ENCODE measurements at places on chromosomes 16 and 17.
A peak's percentile ranks its signal among the peaks of the same experiment; 100 is the strongest.

DNA sequence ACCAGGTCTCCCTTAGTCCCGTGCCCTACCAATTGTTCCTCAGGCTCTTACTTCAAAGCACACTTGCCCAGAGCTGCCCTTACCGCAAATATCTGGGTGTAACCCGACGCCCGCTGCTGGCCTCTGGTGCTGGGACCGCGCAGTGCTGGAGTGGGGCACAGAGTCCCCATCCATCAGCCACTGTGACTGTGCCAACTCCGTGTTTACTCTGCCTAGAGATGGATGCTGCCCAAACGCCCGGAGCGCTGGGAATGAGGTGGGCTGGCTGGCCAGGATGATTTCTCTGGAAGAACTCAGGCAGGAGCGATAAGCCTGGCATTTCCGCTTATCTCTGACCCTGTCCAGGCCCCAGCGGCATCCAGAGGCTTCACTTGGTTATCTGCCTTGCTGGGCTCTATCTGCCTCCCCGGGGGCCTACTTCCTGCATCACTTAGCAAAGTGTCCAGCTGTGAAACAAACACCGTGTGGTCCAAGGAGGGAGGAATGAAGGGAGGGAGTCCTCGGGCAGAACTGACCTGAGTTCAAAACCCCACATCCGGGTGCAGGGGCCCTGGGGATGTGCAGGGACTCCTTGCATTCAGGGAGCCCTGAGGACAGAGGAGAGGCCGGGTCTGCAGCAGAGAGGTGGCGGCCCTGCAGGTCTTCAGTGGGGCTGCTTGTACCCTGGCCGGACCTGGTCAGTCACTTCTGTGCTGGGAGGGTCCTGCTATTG, 9.4 kb upstream of the MYLK3 start:
- no peak for DNase-seq

DNA sequence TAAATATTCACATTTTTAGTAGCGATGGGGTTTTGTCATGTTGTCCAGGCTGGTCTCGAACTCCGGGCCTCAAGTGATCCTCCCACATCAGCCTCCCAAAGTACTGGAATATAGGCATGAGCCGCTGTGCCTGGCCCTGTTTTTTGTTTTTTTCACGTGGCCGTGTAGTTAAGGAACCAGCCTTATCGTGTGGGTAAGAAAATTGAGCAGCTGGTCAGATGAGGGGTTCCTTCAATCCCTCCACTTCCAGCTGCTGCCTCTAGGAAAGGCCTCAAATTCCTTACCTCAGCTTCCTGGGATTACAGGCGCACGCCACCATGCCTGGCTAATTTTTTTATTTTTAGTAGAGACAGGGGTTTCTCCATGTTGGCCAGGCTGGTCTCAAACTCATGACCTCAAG, 5.9 kb upstream of the DPEP2 start:
- no peak for DNase-seq

DNA sequence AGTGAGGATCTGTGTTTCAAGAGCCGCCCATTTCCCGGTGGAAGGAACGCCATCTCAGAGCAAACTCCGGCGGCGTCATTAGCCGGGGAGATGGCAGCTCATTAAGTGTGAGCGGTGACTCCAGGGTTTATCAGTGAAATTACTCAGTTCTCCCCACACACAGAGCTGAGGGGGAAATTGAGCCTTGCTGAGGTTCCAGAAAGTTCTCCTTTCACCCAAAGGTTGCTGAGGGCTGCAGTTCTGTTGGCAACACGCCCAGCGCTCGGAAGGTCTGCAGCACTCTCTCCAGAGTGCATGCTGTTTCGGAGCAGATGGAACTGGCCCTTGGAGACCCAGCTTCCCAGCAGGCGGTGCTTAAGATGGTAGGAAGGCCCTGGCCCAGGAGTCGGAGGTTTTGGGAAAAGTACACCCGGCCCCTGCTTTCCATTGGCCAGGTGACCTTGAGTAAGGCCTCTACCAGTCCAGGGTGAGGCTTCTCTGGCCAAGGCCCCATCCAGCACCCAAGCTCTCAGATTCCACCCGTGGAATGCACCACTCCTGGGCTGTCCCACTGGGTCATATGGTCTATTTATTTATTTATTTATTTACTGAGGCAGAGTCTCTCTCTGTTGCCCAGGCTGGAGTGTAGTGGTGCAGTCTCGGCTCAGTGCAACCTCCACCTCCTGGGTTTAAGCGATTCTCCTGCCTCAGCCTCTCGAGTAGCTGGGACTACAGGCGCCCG, 167.7 kb upstream of the CIBAR2 start:
- no peak for DNase-seq

DNA sequence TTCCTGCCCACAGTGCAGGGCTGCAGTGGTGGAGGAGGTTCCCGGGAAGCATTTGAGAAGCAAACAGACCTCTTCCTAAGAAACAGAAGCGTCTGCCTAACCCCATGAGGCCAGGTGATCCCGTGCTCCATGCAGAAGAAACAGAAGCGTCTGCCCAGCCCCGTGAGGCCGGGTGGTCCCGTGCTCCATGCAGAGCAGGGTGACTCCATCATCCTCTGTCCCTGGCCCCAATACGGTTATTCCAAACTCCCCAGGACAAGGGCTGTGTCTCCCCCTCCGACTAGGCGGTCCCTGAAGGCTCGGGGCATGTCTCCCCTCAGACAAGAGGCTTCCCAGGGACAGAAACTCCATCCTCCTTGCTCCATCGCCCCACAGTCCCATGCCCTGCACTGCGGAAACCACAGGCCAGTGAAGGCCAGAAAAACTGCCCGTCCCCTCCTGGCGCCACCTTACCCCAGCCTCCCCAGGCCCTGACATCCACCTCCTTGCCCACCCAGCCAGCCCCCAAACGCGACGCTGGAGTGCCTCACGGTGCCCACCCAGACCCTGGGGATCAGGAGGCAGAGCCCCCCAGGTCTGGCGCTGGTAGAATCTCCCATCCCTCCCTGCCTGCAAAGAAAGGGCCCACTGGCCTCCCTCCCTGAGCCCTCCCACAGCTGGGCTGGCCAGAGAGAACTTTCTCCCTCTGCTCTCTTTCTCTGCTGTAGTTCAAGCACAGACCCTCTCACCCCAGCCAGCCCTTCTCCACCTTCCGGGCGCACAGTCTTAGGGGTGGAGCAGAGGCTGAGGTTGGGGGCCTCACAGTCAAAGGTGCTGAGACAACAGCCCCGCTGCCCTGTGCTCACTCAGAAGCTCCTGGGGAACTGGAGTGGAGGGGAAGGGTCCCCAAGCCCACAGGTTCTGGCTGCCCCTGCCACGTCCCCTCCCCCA, 30.6 kb upstream of the KRT17 start:
- DNase-seq, result no peak

- no peak for DNase-seq
These were observed 17.0 kb downstream of the RPTOR start for GRCh38 chr17:80561541-80562114.

GRCh38 chr17:1491443-1492248, 840 bp downstream of the MYO1C start:
- peak; percentile 54 for DNase-seq

GRCh38 chr16:89958068-89958467, 9.5 kb downstream of the DEF8 start:
- DNase-seq, result peak; percentile 6

- DNase-seq, result peak; percentile 55
These were observed 76.7 kb downstream of the HLF start for GRCh38 chr17:55341432-55341831.

DNA sequence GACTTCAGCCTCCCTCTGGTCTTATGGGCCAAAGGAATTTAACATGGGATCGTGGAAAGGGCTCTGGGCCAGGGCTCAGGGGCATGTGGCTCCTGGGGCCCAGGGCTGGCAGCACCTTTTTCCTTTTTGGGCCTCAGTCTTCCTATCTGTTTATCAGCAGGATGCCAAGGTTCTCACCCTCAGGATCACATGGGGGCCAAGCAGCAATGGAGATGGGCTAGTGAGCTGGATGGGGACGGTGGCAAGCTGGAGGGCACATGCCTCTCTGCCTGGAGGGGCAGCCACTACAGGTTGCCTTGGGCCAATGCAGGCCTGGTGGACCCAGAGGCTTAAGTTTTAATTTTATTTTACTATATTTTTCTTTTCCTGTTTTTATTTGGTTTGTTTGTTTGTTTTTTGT, 95.4 kb downstream of the CYLD start:
- DNase-seq, result no peak

DNA sequence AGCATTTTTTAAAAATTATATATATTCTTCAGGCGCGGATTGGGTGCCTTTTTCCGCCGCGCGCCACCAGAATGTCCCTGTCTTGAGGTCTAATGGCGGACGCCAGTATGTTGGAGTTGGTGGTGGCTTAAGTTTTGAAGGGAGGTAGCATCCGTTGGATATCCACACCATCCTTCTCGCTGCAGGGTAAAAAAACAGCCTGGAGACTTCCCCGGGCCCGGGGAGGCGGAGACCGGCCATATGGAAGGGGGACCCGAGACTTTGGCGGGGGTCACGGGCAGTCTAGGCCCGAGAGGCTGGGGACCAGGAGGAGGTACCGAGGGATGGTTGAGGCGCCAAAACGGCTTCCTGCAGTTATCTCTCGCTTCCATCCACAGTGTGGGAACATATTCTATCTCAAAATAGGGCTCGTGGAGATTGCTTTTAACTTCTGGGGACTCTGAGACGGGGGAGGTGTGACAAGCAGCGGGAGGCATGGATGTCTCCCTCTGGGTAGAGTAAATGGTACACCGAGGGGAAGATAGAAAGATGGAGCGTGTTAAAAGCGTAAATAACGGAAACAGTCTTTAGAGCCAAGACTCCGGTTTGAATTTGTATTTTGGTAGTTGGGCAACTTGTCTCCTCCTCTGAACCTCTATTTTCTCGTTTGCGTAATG, at the start of gene SF3B3:
Gene SF3B3 (plus strand): TSS at position 74 of the 656 bp plus-strand sequence. CDS start 2,841 bp downstream, outside the sequence.
- DNase-seq, result no peak

GRCh38 chr16:84648595-84649510, 542 bp downstream of the KLHL36 start:
- no peak for DNase-seq

GRCh38 chr17:28097901-28098300, 55.4 kb downstream of the NLK start:
- no peak for DNase-seq

DNA sequence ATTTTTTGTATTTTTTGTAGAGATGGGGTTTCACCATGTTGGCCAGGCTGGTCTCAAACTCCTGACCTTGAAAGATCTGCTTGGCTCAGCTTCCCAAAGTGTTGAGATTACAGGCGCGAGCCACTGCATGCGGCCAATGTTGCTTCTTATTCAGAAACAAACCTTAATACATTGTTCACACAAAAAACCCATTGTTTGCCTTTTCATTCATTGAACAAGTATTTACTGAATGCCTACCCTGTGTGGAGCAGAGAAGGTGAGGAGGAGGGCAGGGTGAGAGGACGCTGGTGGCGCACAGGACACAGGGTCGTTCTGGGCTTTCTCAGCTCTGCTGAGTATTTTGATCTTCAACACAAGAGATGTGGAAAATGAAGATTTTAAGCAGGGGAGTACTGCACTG, 8.0 kb upstream of the KRT23 start:
- DNase-seq, result no peak

DNA sequence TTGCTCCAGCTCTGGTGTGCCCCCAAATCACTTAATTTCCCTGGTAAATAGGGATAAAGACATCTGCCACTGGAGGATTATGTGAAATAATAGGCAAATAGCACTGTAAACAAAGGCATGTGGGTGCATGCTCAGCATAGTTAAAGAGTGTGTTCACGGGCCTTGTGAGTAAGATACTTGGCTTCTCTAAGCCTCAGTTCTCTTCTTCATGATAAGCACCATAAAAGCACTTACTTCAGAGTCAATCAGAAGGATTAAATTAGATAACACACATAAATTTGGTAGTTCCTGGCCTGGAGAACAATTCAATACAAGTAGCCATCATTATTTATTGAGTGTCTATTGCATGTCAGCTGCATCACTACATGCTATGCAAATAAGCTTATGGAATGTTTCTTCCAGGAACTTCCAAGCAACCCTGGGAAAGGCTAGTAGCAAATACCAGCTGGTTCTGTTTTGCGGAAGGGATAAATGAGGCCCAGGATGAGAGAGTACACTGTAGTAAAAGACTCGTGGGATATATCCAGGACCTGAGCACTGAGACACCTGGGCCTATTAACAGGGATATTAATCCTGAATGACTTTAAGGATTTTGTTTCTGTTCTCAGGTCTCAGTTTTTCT, 14.5 kb downstream of the CCL11 start:
- peak; percentile 87 for DNase-seq

DNA sequence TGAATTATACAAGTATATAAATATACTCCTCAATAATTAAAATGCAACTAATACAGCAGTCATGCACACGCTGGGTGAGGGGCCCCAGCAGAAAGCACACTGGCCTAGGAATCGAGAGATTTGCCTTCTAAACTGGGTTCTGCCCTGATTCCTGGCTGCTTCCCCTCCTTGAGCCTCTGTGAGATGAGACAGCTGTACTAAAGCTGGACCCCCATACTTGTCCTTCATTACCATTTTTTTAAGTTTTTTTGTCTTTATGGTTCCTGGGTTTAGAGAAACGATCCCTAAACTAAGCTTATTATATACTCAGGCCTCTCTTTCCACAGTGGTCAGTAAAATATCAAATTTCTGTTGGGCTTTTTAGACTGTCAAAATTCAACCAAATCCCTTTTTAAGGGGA, 195.1 kb upstream of the DYNLRB2 start:
- no peak for DNase-seq

DNA sequence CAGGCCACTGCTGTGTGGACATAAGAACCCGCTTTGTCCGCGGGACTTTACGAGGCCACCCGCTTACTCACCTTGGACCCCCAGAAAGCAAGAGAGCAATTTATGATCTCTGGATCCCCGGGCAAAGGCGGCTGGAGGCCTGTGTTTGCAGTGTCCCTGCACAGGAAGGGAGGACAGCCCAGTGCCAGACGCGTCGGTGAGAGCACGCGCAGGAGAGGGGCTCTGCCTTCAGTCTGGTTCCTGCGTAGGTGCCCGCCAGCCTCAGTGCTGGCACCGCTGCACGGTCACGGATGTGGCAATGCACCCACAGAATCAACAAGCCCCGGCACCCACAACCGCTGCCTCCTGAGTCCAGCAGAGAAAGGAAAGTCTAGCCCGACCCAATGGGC, 248.4 kb downstream of the C16orf95 start:
- no peak for DNase-seq

GRCh38 chr17:1271030-1271423, 783 bp downstream of the BHLHA9 start:
- no peak for DNase-seq

DNA sequence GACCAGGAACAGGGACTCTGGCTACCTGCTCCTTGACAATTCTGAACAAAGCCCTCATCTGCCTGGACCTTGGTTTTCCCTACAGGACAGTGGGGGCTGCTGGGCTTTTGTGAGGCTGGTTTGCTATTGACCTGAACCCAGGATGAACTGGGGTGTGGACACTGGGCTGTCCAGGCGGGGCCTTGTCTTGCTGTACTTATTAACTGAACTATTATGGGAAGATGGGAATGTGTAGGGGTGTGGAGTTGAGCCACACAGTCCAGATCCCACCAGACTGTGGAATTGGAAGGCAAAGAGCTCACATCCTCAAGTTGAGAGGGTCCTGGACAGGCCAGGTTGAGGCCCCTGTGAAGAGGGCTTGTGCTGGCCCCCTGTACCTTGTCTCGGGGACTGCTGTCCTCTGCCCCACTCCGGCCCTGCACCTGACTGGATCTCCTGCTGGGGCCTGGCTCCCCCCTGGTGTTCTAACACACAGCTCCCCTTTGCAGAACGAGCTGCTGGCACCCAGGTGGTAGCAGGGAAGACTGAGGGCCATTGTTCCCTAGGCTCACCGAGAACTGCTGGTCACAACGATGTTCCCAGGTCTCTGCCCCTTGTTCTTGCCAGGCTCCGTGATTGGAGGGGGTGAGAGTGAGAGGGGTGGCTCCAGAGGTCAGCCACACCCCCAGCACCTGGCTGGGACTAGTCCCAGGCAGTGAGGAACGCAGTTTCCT, 51.8 kb upstream of the CDC42EP4 start:
- no peak for DNase-seq

GRCh38 chr17:41666708-41667279, 21.9 kb upstream of the EIF1 start:
- peak; percentile 52 for DNase-seq

- DNase-seq, result no peak
These were observed 276.7 kb downstream of the PARN start for GRCh38 chr16:14353340-14353739.
